B cell (primary cell): ENCODE measurements at places on chromosomes 13 and 19. TPM values are rescaled to one million over a fixed set of nuclear protein-coding genes. Genes with fewer than 3 reads are reported as not detected.

GRCh38 chr13:44158881-44159632, 214.6 kb upstream of the SERP2 start:
- DNase-seq: no peak

DNA sequence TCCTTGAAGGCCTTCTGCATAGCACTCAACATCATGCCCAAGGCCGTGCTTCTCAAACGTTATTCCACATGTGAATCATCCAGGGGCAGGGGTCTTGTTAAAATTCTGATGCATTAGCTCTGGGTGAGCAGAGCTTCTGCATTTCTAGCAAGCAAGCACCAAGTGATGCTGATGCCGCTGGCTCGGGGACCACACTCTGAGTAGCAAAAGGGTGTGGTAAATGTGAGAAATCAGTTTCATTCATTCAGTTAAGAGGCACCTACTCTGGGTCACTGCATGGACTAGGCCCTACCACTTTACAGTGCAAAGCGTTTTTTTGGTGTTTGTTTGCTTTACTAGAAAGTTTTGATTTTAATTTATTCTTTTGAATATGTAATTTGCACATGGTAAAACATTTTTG, 7.2 kb downstream of the KRTDAP start:
- DNase-seq: no peak

The ZGLP1 gene
- total RNA-seq: 6.4 and 7.4 TPM in 2 replicates

The THSD1 gene
- total RNA-seq: 0.34 and 0.44 TPM in 2 replicates

- DNase-seq: no peak
Measured at GRCh38 chr13:45826731-45827130, 24.8 kb downstream of the SIAH3 start.

DNA sequence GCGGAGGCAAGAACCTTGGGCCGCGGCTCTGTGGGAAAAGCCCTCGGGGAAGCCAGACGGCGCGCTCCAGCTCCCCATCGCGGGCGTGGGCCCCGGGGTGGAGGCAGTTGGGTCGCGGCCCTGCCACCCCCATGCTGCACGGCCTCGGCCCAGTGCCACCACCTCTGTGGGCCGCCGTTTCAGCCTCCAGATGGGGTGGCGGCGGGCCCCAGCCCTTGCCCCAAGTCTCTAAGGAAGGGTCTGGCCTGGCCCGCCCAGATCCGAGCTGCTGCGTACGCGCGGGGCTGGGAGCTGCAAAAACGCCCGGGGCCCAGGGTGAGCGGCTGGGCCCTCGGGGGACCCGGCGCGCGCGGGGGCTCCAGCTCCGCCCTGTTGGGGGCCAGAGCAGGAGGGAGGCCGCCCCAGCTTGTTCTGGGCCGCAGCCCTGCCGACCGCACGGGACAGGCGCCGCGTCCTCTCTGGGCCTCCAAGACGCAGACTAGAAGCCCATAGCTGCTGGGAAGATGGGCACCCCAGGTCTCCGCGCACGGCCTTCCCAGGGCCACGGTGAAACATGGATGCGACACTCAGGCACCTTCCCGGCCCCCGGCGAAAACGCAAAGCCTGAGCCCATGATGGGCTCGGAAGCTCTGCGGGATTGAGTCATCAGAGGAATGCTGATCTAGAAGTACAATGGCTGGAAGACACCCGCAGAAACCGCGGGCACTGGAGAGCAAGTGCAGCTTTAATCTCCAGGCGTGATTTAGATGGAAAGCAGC, 110.1 kb downstream of the KCTD15 start:
- DNase-seq: no peak

The RNF17 gene
- total RNA-seq: not detected in 2 replicates

DNA sequence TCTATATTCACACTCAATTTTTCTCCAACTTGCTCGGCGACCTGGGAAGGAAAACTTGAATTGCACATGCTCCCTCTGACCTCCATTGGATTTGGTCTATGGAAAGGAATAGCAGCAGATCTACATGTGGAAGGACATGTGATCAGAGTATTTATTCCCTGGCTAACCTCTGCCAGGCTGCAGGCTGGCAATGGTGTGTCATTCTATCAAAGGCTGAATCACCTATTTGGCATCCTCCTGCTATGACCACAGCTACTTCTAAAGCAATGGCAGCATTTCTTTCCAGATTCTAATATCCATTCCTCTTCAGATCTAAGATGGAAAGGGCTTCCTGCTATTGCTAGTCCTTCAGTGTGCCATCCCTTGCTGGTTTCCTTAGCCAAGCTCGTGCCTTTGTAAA, 144.3 kb upstream of the FREM2 start:
- no peak for DNase-seq

The PROZ gene
- total RNA-seq: not detected in 2 replicates

The KCTD4 gene
- total RNA-seq: not detected in 2 replicates

DNA sequence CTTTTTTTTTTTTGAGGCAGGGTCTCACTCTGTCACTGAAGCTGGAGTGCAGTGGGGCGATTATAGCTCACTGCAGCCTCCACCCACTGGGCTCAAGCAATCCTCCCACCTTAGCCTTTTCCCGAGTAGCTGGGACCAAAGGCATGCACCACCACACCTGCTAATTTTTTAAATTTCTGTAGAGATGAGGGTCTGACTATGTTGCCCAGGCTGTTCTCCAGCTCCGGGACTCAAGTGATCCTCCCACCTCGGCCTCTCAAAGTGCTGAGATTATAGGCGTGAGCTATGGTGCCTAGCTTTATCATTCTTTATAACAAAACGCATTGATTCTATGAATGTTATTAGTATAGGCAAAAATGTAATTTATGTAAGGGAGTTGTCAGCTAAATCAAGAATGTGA, 17.9 kb upstream of the LYPD3 start:
- no peak for DNase-seq

The PRTN3 gene
- total RNA-seq: not detected in 2 replicates

GRCh38 chr13:31149604-31150003, 12.1 kb downstream of the HSPH1 start:
- no peak for DNase-seq

DNA sequence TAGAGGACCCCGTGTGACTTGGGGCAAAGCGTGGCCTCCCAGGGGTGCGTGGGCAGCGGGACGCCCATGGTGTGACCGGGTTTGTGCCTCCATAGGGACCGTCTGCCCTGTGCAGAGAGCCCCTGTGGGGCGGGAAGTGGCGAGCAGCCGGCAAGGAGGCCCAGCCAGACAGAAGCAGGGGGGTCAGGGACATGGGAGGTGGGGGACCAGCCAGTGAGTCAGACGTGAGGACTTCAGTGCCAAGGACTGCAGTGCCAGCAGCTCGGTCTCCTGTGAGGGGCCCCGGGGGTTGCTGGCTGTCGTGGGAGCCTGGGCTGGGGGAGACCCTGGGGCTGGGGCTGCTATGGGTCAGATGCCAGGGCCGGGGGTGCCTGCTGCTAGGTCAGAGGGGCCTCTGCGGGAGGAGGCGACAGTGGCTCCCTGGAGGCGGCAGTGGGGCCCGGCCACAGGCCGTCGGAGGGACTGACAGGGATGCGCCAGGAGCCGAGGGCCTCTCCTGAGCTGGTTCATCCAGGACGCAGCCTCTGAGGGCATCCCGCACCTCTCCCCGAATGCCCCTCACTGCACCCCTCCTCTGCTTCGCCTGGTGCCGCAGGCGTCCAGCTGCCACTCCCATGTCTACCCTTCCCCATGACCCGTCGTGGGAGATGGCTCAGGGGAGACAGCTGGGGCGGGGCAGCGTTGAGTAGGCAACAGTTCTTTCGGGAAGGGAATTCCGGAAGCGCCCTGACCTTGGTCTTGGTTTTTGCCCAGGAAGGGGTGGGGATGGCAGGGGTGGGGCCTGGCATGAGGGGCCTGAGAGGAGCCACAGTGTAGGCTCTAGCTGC, 80.0 kb downstream of the KDM4B start:
- DNase-seq: no peak

GRCh38 chr13:44879452-44880058, 109.7 kb downstream of the NUFIP1 start:
- DNase-seq: no peak

The KL gene
- 0.07 TPM in 1 of 2 replicates, not detected in the other for total RNA-seq

DNA sequence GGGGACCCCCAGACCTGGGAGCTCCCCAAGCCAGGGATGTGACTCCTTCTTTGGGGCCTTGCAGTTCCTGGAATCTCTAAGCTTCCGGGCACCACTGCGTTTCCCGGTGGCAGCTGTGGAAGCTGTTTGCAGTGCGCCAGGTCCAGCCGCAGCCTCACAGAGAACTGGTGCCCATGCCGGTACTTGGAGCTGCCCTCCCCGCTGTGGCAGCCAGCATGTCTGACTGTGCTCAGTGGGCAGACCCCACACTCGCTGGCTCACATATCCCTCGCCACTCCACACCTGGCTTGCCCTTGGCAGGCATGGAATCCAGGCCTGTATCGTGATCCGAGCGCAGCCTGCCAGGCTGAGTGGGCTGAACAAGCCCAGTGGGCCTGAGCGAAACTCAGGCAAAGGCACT, 753.2 kb upstream of the PCDH20 start:
- DNase-seq: no peak

DNA sequence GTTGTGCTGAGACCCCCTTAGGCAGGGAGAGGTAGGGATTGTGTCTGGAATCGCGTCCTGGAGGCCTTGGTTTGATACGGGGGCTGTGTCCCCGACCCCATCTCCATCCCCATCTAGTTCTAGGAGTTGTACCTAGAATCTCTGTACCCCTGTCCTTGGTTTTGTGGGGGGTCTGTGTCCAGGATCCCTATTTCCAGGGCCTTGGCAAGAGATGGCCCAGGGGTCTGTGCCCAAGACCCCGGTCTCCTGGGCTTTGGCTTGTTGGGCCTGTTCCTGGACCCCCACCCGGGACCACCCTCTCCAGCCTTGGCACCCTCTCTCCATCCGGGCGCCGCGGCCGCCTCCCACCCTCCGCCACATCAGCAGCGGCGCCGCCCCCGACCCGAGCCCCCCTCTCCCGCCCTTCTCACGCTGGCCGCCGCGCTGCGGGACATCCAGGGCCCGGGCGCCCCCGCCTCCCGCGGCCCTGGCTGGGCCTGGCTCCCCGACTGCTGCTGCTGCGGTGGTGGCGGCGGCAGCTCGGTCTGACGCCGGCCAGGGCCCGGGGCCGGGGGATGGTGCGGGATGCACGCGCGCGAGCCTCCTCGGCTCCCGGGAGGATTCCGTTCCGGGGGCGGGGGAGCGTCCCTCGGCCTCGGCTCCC, at the start of gene NUMBL:
TSS of gene NUMBL (minus strand) at position 602 of the 643 bp plus-strand sequence. CDS start at position 434, 168 bp downstream.
- no peak for DNase-seq

GRCh38 chr13:100895651-100896050, 221.1 kb upstream of the TMTC4 start:
- no peak for DNase-seq

GRCh38 chr19:30645946-30646577, 273.9 kb downstream of the ZNF536 start:
- no peak for DNase-seq

GRCh38 chr13:63501702-63502101, 2086.1 kb upstream of the PCDH20 start:
- no peak for DNase-seq

DNA sequence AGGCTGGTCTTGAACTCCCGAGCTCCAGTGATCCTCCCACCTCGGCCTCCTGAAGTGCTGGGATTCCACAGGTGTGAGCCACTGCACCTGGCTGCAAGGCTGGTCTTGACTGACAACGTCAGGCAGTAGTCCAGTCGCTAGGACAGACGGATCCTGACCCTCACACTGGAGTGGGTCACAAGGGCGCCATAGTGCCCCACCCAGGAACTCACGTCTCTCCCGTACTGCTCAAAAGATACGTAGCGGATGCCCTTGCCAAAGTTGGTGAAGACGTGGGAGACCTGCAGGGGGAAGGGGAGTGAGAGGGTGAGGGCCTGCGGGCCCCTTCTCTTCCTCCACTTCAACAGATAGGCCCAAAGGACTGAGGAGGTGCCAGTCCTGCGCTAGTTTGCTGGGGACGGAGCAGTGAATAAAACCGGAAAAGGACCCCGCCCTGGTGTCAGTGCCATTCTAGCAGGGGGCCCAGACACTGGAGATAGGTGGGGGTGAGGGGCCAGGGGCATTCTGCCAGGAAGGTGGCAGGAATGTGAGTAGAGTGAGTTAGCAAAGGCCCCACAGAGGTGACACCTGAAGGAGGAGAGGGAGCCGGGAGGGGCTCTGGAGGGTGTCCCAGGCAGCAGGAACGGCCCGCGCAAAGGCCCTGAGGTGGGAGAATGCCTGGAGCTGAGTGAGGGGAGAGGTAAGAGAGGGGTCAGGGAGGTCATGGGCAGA, 11.9 kb downstream of the MRPS12 start:
- no peak for DNase-seq

DNA sequence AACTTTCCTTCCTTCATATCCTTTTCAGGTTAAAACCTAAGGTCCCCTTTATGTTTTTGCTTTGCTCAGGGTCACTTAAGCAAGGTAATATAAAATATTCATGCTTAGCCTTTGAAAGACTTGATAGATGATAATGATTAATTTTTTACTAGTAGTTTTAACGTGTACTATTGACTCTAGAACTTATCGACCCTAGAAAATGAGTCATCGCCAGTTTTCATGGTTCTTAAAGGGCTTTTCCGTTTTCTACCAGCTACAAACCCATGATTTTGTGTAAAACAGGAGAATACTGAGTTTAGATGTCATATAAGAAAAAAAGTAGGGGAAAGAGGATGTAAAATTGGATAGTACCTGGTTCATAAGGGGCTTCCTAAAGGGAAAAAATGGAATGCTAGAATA, 75.7 kb downstream of the DHRS12 start:
- no peak for DNase-seq

- DNase-seq: no peak
Measured at GRCh38 chr13:50589139-50589538, 254.4 kb downstream of the DLEU7 start.

The FBN3 gene
- total RNA-seq: not detected in 2 replicates

DNA sequence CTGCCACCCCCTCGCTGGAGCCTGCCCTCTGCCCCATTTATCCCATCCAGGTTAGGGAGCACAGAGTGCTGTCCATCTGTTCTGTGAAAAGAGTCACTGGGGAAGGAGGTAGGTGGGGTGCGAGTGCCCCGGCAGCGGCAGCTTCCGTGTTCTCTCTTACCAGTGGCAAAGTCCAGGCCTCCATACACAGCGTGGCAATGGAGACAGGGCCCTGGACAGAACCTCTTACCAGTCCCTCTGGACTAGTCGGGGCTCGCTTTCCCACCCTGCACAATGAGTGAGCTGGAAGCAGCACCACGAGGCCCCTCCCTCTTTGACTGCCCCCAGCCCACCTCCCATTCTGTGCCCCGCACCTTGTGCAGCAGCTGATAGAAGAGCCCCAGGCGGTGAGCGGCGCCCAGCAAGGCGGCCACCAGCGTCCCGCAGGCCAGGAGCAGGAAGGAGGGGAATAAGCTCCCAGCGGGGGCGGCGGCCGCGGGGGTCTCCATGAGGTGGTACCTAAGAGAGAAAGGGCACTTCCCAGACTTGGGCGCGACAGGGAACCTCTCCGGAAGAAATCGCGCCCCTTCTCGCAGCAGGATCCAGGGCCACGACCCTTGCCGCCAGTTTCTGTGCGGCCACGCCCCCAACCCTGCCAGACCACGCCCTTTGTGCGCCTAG, 17.5 kb downstream of the SYDE1 start:
- DNase-seq: no peak

The FAM174C gene
- 34.5 and 41.1 TPM in 2 replicates for total RNA-seq

- peak; percentile 81 for DNase-seq
Measured at GRCh38 chr19:10420444-10421239, at the start of gene PDE4A. Gene PDE4A, plus strand, starts transcription at chr19:10420538. Its CDS starts 227 bp downstream, at chr19:10420765.

DNA sequence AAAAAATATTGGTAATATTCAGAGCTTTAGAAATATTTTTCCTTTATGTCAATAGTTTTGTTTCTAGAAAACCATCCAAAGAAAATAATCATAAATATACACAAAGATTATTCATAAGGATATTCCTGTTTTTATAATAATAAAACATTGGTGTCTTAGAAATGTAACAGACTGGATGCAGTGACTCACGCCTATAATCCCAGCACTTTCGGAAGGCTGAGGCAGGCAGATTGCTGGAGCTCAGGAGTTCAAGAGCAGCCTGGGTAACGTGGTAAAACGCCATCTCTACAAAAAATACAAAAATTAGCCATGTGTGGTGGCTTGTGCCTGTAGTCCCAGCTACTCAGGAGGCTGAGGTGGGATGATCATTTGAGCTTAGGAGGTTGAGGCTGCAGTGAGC, 106.8 kb downstream of the DHRS12 start:
- no peak for DNase-seq

The LGALS4 gene
- 6.9 and 8.4 TPM in 2 replicates for total RNA-seq

The WDR88 gene
- 0.47 and 0.51 TPM in 2 replicates for total RNA-seq
